NCI-H446 treated with DMSO at 0.1 percent for 48 hours (cell line): ENCODE measurements at places on chromosomes 2 and 18.

- DNase-seq: no peak
Observed at GRCh38 chr18:48993586-48993985, 42.8 kb upstream of the SMAD7 start.

DNA sequence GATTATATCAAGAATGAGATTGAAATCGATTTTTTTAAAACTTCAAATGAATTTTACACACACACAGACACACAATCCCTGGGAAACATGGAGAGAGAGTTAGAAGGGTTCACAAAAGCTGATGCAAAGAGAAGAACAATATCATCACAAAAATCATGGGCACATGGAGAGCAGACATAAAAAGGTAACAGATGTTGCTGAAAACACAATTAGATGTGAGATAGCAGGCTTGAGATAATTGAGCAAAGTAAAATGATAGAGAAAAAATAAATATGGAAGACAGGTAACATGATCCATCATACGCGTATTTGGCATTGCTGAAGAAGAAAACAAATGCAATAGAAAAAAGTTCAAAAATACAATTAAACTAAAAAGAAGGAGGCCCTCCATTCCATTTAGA, 11.6 kb upstream of the B4GALT6 start:
- no peak for DNase-seq

DNA sequence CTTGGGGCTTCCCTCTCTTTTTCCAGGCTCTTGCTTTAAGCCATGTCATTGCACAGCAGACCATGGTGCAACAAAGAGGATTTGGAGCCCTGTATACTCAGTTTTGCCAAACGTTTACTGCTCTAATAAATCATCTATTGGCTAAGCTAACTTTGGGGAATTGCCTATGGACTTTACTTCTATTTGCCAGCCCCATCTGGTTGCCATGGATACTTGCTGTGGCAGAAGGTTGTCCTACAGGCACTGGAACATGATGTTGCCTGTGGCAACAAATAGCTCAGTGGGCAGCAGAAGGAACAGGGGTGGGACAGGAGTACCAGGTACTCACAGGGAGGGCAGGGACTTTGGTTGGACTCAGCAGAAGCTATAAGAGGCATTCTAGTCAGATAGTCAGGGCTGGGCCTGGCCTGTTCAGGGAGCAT, 129.7 kb downstream of the CCDC85A start:
- peak; percentile 95 for DNase-seq

DNA sequence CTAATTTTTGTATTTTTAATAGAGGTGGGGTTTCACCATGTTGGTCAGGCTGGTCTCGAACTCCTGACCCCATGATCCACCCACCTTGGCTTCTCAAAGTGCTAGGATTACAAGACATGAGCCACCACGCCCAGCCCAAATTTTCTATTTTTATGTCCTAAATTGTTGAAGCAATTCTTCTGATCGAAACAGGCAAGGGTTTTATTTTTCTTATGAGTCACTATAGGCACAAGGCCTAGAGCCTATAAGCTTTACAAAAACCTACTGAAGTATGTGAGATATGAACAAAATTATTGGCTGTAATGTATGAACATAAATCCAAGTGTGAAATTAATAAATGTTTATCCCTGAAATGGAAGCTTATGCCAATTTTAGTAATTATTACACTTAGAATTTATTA, 464.2 kb upstream of the NRP2 start:
- DNase-seq: peak; percentile 16

DNA sequence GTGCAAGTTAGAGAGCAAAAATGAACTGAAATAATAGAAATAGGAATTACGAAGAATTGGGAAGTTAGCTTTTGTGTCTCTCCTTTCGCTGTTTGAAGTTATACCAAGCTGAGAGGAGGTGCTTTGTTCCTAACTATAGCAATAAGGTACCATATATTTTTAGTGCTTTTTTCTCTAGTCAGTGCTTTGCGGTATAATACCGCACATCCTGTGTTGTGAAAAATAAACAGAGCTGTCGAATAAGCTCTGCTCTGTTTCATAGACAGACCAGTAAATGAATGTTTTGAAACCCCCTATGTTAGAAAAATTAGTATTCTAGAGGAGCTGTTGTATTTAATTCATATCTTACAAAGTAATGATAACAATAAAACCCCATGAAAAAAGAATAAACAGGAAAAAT, 130.8 kb downstream of the MAP4K4 start:
- no peak for DNase-seq
